Suprapubic skin (tissue), 4 donors: ENCODE measurements at places on chromosomes 16 and 17.
A peak's percentile ranks its signal among the peaks of the same experiment; 100 is the strongest.

- DNase-seq: no peak
Observed at GRCh38 chr17:5638596-5638995, 54.3 kb upstream of the NLRP1 start.

DNA sequence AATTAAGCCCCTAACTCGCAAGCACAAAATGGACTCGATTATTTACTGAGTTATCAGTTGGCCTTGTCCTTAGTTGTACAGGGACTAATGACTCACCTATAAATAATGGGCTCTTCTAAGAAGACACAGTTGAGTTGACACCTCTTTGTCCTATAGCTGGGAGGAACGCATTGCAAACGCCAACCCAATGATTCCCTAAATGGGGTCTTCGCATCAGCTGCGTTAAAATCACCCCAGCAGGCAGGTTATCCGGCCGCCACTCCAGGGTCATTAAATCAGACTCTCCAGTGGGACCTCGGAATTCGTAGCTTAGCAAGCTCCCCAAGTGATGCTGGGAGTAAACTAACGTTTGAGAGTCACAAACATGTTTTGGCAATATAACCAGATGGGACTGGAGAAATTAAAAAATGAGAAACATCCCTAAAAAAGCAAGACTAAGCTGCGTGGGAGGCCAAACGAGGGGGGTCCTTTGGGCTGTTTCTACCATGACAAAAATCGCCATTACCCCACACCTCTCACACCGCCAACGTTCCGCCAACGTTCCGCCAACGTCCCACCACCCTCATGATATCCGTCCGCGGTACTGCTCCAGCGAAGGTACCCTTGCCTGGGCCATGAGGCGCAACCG, 932 bp upstream of the NFE2L1 start:
- DNase-seq: no peak

DNA sequence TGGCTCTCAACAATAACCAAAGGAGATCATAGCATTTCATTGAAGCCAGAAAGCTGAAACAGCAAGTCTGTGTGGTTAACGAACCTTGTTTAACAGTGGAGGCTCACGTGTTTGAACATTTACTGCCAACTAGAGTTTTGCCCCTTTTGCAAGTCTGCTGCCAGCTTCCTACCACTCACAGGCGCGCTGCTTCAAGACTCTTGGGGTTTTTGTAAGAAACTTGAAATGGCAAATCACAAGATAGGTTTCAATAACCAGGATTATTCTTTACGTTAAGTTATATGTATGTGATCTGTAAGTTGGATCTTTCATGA, 1.2 kb downstream of the SNTB2 start:
- peak; percentile 44 for DNase-seq

DNA sequence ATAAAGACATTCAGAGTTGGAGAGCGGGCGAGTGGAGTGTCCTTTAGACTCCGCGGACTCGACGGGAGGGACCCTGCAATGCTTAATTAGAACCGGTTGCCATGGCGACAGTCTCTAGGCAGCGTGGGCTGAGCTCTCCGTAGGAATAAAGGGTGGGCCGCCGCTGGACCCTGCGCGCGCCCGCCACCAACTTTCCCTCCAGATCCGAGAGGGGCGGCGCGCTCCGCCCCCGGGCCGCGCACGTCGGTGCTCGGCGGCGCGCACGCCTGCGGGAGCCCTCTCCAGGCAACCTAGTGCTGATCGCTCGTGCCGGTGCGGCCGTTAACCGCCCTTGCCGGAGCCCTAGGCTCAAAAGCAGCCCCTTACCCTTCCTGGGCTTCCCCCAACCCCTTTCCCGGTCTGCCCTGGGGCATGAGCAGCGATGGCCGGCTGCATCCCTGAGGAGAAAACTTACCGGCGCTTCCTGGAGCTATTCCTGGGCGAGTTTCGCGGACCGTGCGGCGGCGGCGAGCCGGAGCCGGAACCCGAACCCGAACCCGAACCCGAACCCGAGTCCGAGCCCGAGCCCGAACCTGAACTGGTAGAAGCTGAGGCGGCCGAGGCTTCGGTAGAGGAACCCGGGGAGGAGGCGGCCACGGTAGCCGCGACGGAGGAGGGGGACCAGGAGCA, at the start of gene PPM1E:
Gene PPM1E, plus strand, starts transcription at position 278 of the 669 bp plus-strand sequence.
- DNase-seq: no peak

- DNase-seq: no peak
Observed at GRCh38 chr16:27264151-27264550, 4.4 kb downstream of the NSMCE1 start.
